ENCODE measurements at places on chromosomes 3 and 15. TPM values are rescaled to one million over a fixed set of nuclear protein-coding genes. Genes with fewer than 3 reads are reported as not detected.
A peak's percentile ranks its signal among the peaks of the same experiment; 100 is the strongest.

Gene GPR160
- 1.4 TPM for total RNA-seq

Gene DNAH1
- 1.6 TPM for total RNA-seq

Gene CLRN1
- total RNA-seq = not detected

Gene GCNT3
- total RNA-seq = 11.4 TPM

Gene COMMD2
- total RNA-seq = 30.5 TPM

Gene EXOSC7
- 32.5 TPM for total RNA-seq

Gene PRSS50
- total RNA-seq = not detected

Gene GABRB3
- 0.52 TPM for total RNA-seq

Gene ABCC5
- 35.8 TPM for total RNA-seq

Gene KLF15
- total RNA-seq = 0.60 TPM

Gene CIDEC
- total RNA-seq = not detected

Gene LRRC58
- 11.1 TPM for total RNA-seq

Gene SCN5A
- not detected for total RNA-seq

Gene IQCB1
- total RNA-seq = 9.0 TPM

Gene IL17RC
- 26.6 TPM for total RNA-seq

Gene TRIM71
- total RNA-seq = not detected

GRCh38 chr3:169897284-169897683 lies 14.1 kb upstream of the SAMD7 start:
- no peak for ATAC-seq

- ATAC-seq = peak; percentile 81
Measured at GRCh38 chr3:22129101-22129500, 378.1 kb upstream of the ZNF385D start.

DNA sequence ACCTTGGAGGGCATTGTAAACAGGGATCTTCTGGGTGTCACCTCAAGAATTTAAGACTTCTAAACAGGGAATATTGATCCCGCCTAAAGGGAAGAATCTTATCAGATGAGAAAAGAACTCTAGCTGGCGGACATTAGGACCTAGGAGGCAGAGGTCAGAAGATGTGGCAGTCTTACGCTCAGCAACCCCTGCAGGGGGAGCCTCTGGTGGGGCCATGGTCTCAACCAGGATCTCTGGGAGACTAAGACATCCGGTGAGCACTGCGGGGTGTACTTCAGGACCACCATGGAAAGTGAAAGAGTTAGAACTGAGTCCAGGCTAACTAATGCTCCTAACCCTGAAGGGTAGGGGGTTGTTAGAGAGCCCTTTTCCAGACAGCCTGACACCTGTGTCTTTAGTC lies 295.2 kb downstream of the VGLL3 start:
- no peak for ATAC-seq

DNA sequence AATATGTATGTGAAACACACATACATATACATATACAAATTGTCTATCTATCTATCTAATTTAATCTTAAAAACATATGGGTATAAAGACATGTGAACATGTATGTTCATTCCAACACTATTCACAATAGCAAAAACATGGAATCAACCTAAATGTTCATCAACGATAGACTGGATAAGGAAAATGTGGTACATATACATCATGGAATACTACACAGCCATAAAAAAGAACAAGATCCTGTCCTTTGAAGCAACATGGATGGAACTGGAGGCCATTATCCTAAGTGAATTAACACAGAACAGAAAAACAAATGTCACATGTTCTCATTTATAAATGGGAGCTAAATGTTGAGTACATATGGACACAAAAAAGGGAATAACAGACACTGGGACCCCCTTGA lies 5.8 kb downstream of the CCR9 start:
- no peak for ATAC-seq

DNA sequence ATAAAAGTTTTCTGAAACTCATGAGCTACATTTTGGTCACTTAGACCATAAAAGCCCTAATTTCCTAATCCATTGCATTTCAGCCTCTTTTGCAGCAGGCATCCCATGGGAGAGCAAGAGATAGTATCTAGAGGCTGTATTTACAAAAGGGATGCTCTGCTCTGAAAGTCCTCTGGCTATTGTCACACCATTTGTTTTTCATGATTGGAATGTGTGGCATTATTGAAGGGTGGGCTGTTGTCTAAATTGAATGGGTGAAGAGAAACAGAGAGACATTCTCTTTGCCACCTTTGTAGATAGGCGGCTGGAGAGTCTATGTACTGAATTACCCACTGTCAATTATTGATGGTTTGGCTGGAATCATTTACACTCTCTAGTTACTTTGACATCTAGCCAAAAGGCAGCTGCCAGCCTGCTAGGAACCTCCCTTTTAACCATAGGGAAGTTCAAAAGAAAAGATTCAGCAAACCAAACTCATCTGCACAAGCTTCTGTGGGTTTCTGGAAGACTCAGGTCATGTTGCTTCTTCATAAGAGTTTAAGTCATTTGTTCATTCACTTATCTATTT lies 89.8 kb upstream of the RARB start:
- ATAC-seq = no peak

DNA sequence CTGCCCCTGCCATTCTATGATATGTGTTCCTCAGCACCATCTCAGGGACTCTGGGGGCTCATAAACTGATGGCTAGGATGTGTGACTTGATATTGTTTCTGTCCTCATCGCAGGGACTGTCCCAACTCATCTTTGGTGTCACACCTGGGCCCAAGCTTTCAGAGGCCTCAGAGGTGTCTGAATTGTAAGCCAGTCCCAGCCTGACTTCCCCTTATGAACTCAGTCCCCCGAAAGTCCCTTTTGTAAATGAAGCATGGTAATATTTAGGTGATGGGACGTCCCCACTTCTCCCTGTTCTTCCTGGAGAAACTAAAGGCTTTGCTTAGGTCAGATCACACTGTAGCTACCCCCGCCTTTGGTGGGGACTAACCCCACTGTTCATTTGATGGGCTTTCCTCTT lies 142.4 kb upstream of the TLE3 start:
- ATAC-seq = no peak

DNA sequence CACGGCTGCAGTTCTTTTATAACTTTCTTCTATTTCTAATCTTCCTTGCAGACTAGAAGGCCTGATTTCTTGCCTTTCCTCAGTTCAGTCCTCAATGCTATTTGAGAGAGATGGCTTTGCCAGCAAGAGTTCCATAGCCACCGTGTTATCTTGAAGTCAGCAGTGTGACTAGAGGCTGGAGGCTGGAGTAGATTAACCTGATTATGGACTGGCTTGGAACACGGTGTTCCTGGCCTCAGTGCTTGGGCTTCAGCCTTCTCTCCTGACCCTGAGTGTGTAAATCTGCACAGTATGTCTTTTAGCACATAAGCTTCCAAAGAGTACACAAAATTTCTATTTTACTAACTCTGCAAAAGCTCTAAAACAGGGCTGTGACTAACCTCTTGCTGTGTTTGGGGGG lies 61.4 kb downstream of the CCDC54 start:
- no peak for ATAC-seq

DNA sequence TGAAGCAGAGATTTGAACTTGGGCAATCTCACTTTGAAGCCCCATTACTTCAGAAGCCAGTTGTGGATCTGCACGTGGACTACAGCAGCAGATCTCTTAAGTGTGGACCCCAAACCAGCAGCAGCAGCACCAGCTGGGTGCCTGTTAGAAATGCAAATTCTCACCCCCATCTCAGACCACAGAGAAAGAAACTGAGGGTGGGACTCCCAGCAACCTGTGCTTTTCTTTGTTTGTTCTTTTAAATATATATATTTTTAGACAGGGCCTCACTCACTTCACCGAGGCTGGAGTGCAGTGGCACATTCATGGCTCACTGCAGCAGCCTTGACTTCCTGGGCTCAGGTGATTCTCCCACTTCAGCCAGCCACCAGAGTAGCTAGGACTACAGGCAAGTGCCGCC lies 53.2 kb downstream of the SLTM start:
- no peak for ATAC-seq

- ATAC-seq = no peak
Measured at GRCh38 chr3:56983427-56983826, 77.0 kb upstream of the SPATA12 start.

GRCh38 chr15:67815036-67815592 lies 10.2 kb upstream of the SKOR1 start:
- ATAC-seq = no peak

- no peak for ATAC-seq
Measured at GRCh38 chr15:25879438-25879837, 16.3 kb upstream of the ATP10A start.

DNA sequence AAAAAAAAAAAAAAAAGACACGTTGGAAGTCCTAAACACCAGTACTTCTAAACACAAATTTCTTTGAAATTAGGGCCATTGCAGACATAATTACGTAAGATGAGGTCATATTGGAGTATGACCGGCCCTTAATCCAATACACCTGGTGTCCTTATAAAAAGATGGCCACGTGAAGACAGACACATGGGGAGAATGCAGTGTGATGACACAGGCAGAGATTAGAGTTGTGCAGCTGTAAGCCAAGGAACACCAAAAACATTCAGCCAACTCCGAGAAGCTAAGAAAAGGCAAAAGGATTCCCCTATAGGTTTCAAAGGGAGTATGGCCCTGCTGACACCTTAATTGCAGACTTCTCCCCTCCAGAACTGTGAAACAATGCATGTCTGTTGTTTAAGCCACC lies 379.0 kb upstream of the PDZRN3 start:
- no peak for ATAC-seq

- ATAC-seq = peak; percentile 78
Measured at GRCh38 chr3:123328851-123329635, 119.8 kb downstream of the ADCY5 start.

DNA sequence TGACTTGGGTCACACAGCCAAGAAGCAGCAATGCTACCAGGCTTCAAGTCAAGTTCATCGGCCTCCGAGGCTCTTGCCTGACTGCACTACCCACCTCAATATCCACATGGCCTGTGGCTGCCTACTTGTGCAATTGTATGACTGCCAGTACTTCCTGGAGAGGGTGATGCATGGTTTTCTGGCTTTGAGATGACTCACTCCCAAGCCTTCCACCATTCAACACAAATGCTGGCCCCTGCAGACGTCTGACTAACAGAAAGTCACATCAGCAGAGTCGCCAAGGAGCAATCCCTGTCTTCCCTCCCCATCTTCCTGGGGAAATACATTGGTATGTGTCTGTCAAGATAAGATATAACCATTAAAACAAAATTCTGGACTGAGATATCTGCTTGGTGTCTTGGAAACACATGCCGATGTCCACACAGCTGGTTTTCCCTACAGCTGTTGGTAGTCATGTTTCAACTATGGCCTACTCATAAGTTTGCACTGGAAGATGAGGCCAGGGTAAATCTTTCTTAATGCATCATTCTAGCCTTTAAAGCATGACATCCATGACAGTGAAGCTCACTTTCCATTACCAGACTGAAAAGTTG lies 79.6 kb upstream of the SPATA12 start:
- peak; percentile 98 for ATAC-seq

- ATAC-seq = no peak
Measured at GRCh38 chr3:190088890-190089289, 31.8 kb downstream of the P3H2 start.

GRCh38 chr15:100516643-100517512 lies 11.9 kb downstream of the CERS3 start:
- no peak for ATAC-seq
